Stimulated activated CD4-positive, alpha-beta T cell treated with anti-CD3 and anti-CD28 coated beads, TNF-alpha, amount 100 ng/mL, for 1 hour (primary cell): ENCODE measurements at places on chromosomes 16 and 17.

GRCh38 chr16:6804461-6804860 is 528.2 kb upstream of the RBFOX1 start:
- no peak for DNase-seq

GRCh38 chr17:64091116-64091515 is 38.8 kb downstream of the ERN1 start:
- DNase-seq: no peak

DNA sequence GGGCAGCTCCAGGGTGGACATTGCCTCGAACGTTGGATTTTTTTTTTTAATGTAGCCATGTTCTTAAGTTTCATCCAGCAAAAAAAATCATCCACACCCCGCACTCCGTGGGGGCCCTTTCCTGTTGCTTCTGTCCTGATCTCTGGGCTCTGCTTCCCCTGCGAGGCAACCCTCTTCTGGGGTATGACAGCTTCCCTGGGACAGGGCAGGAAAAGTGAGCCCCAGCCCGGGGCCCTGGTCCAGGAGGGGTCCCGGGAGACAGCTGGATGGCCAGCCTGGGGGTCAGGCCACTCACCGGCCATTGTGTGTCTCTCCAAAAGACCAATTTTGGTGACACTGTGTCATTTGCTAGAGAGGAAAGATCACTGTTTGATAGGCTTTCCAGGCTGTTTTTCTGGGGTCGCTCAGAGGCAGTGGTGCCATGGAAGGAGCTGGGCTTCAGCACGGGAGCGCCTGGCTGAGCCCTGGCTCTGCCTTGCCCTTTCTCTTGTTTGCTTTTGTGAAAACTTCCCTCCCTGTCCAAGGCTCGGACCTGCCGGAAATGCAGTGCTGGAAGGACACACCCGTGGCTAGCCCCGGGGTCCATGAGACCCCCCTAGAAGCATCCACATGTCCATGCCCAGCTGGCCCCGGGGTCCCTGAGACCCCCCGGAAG is 41.0 kb upstream of the CHMP6 start:
- no peak for DNase-seq

- DNase-seq: no peak
Measured at GRCh38 chr17:56108811-56109284, 44.4 kb upstream of the ANKFN1 start.

DNA sequence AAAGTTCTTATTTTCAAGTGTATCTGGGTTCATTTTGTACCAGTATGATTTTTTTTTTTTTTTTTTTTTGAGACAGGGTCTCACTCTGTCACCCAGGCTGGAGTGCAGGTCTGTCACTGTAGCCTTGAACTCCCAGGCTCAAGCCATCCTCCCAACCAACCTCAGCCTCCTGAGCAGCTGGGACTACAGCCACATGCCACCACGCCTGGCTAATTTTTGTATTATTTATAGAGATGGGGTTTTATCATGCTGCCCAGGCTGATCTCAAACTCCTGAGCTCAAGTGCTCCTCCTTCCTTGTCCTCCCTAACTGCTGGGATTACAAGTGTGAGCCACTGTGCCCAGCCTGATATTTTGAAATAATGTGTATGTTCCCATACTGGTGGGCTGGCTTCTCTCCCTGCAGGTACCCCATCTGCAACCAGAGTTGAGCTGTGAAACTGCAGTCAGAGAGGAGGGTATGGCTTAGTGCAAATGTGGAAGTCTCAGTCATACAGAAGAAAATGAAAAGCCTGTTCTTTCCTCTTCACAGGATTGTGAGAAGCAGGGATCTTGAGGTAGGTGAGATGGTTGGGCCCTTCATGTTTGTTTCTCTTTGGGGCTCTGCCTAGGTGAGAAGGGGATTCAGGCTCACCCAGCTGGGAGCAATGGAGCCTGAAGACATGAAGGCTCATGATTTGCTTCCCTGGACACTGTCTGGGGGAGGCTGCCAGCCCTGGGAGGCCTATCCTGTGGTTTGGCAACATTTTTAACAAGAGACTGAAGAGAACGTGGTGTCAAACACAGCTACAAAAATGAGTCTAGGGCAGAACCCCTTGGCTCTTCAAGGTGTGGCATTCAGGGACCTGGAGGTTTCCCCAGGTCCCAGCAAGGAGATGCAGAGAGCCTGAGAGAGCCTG is 41.3 kb upstream of the SIAH1 start:
- DNase-seq: no peak

DNA sequence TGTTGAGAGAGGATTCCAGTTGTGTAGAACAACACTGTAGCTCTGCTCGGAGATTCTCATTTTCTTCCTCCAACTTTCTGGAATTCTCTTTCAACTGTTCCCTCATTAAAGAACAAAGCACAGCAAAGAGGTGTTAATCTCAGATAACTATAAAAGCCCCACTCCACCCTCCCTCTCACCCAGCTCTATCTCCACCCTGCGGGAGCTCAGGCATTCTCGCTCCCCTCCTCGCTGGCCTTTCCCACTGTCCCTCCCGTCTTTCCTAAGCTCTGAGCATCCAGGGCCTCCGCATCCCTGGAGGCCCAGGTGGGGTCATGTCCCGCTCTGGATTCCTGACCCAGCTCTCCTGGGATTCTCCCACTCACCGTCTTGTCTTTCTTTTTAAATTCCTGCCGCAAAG is 35.1 kb downstream of the DHX38 start:
- DNase-seq: no peak

DNA sequence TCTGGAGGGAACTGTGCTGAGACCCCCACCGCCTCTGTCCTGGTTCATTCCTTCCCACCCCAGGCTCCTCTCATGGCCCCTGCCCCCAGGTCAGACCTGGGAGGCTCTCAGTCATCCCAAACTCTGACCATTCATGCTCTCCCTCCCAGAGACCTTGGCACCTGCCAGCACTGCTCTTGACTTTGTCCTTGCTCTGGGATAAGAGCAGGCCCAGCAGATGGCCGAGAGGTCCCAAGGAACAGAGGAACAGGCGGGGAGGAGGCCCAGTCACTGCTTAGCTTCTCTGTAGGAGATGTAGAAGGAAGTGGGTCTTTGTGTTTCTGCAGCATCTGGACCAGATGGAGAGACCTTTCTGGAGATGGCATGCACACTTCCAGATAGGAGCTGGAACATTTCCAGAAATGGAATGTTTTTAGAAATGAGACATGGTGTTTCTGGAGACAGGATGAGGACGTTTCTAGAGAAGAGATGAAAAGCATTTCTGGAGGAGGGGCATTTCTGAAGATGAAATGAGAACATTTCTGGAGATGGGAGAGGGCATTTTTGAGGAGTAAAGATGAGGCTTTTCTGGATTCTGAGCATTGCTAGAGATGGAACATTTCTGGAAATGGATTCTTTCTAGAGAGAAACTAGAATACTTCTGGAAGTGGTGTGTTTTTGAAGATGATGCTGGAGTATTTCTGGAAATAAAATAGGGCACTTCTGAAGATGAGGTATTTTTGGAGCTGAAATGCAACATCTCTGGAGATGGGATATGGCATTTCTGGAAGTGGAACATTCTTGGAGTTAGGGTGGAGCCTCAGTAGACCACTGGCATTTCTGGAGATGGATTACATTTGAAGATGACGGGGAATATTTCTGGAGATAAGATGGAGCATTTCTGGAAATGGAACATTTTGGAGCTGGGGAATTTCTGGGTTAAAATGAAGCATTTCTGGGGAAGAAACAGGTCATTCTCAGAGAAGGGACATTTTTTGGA is 55.2 kb downstream of the RAI1 start:
- DNase-seq: no peak
